ENCODE measurements at places on chromosomes 7 and 10.

DNA sequence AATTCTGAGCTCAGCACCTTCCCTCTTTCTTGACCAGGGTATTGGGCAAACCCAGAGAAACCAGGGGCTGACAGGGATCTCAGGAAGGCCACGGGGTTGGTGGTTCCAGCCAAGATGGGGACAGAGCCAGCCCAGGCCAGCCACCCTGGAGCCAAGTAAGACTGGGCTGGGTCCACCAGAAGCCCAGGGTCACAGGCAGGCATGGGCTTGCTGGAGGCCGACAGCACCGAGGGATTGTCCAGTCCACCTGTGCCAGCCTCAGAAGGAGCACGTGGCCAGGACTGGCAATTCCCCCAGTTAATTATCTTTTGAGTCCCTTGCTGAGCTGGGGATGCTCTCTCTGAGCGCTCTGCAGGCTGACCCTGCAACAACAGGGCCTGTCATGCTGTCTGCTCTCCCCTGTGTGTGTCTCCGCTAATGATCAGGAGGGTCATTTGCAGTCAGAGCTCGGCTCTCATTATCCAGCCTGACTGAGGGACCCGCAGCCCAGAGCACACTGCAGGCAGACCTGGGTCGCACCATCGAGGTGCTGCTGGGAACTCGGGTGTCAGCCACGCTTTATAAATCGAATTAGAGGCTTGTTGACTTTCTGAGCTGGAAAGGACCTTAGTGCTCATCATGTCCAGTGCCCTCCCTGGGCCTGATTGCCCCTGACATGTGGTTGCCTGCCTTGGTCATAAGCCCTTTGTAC is 69.5 kb upstream of the PPIF start:
- no peak for DNase-seq

GRCh38 chr7:27423821-27424220 is 181.2 kb downstream of the EVX1 start:
- no peak for DNase-seq

DNA sequence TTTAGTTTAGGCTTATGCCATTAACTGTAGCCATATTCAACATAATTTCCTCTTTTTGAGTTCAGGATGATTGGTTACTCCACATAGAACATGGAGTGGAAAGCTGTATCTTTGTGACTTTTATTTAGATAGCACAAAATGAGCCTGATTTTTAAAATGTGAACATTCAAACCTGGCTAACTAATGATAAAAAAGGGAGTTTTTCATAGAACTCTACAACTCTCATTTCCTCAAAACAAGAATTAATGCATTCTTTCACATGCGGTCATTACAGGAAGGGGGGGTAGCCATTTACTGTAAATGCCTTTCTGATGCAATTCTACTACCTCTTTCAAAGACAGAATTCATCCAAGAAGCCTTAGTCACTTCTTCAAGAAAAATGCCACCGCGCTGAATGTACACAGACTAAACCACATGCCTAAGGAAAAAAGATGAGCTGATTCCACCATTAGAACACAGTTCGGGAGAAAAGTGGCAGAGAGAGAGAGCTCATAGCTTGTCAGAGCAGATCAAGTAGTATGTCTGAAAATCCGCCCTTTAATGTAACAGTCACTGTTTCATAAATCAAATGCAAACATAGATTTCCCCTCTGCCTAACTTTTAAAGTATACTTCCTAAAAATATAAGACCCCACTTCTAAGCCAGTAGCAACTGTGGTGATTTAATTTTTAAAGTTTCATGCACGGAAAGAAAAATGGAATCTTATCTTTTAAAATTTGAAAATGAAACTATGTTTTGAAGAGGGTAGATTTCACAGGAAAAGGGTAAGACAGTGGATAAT is 226.4 kb upstream of the KLF14 start:
- no peak for DNase-seq

GRCh38 chr10:42654419-42654818 is 16.0 kb upstream of the ZNF33B start:
- DNase-seq = no peak

- no peak for DNase-seq
These were observed 109.0 kb downstream of the RNF216 start for GRCh38 chr7:5672468-5672867.

DNA sequence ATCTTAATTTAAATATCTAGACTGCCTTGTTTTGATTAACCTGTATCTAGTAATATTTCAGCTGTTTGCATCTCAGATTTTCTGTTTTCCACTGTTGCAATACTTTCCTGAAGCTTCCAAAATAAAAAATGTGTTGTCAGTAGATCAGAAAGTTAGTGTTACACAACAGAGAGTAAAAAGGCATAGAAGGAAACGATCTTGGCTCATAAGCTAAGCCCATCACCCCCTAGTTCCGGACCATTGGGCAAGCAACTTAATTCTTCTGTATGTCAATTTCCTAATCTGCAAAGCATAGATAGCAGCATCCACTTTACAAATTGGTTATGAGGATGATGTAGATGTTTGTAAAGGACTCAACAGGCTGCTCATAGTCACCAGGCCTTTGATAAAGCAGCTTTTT is 4.4 kb downstream of the PON3 start:
- no peak for DNase-seq

- DNase-seq = no peak
These were observed 146.5 kb upstream of the MEOX2 start for GRCh38 chr7:15832996-15833395.

DNA sequence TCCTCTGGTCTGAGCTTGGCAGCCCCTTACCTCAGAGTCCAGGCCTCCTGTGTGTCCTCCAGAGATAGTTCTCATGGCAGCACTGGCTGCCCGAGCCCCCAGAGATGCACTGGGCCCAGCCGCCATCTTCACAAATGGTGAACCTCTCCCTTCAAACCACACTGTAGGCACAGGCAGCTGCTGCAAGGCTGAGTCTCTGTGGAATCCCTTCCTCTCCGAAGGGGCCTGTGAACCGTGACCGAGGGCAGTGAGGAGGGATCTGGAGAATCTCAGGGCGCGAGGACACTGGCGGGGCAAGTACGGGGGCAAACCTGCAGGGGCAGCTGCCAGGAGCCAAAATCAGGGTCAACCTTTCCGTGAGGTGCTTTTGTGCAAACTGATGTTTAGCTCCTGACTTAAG is 69.5 kb upstream of the CFAP46 start:
- no peak for DNase-seq

GRCh38 chr10:132447446-132448247 is 50.6 kb downstream of the PWWP2B start:
- DNase-seq = peak; percentile 76

- no peak for DNase-seq
These were observed 258.9 kb upstream of the PPP2R2D start for GRCh38 chr10:131641898-131642297.

DNA sequence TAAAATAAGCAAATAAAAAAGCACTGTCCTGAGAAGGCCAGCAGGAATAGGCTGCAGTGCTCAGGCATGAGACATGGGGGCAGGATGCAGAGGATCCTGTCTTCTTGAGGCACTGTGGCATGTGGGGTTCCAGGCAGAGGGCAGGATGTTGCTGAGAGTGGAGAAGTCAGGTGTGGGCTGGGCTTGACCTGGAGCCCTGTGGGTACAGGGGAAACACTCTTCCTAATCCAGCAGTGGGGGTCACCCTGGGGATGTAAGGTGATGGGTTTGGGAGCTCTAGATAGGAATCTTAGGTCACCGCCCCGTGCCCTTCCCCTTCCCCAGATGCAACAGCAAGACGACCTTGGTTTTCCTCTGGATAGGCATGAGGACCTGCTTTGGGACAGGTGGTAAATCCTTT is 13.6 kb downstream of the SUMF2 start:
- no peak for DNase-seq

DNA sequence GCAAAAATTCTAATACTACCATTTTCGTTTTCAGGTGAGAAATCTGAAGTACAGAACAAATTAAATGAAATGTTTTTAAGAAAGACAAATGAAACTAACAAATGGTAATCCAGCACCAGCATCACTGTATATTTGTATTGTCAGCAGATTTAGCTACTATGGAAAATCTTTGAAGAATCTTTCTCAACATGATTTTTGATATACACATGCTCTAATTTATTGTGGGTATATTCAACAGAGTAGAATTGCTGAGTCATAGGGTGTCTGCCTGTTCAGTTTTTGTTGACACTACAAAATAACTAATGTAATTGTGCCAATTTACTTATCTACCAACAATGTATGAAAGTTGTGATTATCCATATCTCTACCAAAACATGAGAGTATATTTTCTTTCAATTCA is 437.6 kb downstream of the PCDH15 start:
- DNase-seq = no peak

- no peak for DNase-seq
These were observed 95.0 kb upstream of the SLC26A5 start for GRCh38 chr7:103541026-103541425.

DNA sequence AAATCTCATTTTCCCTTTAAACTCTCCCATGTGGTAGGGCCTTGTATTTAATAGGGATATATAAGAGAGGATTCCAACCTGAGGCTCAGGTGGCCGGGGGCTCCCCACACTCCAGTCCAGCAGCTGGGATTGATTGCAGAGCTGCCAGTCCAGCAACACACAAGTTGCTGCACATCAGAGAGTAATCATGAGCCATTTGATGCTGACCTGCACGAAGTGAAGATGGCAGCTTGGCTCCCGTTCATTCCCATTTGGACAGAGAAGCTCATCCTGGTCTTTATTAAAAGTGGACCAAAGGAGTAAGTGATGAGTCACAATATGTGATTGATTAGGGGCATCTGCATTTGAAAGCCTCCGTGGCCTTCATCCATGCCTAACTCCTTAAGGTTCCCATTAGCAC is 202.4 kb downstream of the PLXNA4 start:
- no peak for DNase-seq

DNA sequence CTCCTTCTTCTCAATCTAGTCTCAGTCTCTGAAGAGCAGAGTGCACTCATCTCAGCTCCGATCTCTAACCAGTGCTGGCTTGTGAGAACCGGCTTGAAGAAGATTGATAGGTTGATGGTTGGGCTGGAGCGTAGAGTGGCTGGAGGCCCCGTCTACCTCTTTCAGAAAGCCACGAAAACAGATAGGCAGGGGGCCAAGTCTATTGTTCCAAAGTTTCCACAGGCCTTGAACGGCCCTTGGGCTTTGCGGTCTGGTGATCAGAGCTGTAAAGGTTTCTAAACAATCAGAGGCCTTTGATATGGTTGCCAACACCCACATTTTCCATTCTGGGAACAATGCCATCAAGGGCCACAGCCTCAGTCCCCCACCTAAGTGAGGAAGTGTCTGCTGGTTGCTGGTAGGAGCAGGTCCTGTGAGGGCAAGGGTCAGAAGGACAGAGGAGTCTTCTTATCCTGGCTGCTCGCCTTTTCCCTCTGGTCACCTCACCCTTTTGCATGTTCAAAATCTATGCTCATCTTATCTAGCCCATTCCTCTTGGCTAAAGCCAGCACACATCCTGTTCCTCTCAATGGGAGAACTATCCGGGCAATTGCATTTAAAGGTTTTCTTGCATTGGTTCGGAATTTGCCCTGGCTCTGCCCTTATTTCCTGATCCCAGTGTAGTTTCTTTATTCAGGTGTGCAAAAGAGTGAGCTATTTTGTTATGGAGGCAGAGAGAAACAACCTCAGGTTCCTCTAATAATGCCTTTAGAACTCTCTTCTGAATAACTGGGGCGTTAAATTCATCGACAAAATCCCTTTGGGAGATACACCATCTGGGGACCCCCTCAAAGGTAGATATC is 70.3 kb upstream of the KMT2E start:
- peak; percentile 57 for DNase-seq

GRCh38 chr7:2947058-2947780 is 96.4 kb downstream of the CARD11 start:
- DNase-seq = no peak

DNA sequence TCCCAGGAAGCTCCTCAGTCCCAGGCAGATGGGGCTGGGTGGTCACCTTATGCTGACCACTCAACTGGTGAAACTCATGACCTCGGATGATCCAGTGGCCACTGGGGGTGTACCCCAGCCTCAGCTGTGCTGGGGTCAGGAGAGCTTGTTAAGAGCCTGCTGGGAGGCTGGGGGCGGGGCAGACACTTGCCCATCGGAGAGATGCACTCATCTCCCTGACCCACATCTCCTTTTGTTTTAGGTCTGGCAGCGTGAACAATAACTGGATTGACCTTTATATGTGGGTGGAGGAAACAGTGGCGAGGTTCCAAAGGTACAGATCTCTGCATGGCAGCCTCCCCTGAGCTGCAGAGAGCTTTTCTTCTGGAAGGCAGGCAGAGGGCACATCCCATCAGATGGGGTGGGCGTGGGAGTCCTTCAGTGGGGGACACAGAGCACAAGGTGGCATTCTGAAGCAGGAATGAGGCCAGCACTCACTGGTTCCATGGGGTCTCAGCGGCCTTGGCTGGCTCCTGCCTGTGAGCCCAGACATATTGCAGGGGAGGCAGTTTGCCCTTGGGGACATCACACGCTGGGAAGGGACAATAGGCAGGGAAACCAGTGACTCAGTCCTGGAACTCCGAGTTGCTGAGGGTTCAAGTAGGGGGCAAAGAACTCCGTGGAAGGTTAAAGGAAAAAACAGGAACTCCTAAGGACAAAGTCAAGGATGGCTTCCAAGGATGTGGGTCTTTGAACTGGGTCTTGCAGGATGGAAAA is 5.2 kb downstream of the ANTXRL start:
- DNase-seq = no peak

DNA sequence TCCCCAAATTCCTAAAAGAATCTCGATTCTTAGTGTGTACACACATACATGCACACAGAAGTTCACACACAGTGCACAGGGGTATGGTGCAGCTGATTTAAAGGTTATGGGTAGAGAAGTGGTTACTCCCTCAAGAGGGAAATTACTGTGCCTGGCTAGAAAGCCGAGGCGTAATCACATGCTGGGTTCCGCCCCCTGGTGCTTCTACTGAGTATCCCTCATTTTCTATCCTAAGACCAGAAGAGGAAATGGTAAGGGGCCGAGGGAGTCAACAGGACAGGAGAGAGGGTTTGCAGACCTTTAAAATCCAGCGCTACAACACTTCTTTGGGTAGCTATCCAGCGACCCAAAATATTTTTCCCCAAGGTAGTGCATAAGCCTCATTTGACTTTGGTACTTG is 147.3 kb upstream of the TMEM196 start:
- no peak for DNase-seq

- DNase-seq = no peak
These were observed 52.7 kb downstream of the GRB10 start for GRCh38 chr7:50729962-50730361.

GRCh38 chr10:68010426-68010940 is 64.6 kb downstream of the HERC4 start:
- no peak for DNase-seq

DNA sequence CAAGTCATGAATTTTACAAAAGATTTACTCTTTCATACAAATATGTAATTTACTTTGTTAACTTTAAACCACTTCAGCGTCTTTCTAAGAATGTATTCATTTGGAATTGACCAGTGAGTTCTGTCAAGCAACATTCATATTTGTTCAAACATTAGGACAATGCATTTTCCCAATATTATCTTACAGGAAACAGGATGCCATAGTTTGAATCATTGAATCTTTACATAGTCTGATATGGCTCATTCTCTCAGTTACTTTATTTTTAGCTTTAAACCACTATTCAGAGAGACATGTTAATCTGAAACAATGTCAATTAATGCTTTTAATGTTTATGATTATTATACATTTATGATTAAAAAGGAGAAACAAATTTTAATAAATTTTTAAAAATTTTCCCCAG is 21.1 kb upstream of the MEOX2 start:
- no peak for DNase-seq

- DNase-seq = no peak
These were observed 49.8 kb downstream of the TPK1 start for GRCh38 chr7:144786079-144786478.
